ENCODE measurements at places on chromosomes 3 and 15.

- DNase-seq: peak; percentile 84
Measured at GRCh38 chr3:125916376-125916978, 52.5 kb upstream of the ROPN1B start.

GRCh38 chr15:89772932-89773583 lies 3.1 kb upstream of the MESP2 start:
- no peak for DNase-seq

GRCh38 chr15:40594429-40594836 lies 384 bp downstream of the KNL1 start:
- DNase-seq: peak; percentile 58

DNA sequence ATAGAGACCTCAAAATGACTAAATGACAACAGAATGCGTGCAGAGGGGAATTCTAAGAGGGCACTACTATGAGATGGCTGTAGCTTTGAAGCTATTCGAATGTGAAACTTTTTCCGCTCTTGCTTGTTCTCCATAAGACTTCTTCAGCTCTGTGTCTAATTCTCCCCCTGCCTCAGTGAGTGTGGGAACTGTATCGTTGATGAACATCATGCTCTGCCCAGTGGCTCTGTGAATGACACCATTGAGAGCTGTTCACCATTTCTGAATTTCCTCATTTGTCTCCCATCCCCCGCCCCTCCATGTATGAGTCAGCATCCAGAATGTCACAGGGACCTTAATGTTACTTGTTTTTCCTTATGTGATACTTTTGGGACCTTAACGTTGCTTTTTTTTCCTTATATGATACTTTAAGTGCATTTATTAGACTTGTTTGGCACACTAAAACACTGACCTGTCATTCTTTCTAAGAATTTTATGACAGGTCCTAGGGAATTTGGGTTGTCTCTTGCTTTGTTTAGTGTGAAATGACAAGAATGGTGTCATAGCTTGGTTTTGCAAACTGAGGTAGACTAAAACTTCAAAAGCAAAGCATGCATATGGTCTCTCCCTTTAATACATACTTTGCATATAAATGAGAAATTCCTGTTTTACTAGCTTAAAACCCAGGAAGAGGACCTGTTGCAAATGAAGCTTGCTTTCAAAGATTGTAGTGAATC lies 99.6 kb downstream of the FNDC3B start:
- peak; percentile 59 for DNase-seq

DNA sequence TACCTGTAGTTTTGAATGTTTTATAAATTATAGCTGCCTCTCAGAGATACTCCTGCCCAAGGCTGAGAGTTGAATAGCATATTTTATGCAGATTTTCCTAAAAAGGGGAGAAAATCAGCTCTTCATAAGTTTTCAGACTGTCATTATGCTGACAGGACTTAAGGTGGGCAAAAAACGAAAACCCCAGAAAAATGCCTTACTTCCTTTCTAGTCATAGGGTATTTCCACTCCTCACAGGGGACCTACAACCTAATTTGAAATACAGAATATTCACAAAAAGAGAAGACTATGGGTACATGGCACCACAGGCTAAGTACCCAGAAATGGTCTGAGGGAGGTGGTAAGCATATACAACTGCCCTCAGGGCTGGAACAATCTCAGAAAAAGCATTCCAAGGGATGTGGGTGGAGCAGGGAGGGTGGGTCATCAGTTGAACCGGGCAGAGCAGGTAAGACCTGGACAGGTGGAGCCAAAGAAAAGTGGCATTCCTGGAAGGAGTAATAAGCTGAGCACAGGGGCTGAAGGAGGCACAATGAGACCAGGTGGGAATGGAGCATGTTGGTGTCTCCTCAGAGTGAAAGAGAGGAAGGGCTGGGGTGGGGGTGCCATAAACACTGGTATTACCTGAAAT lies 10.6 kb upstream of the OXSR1 start:
- no peak for DNase-seq

GRCh38 chr15:67611370-67612369 lies 69.2 kb downstream of the MAP2K5 start:
- no peak for DNase-seq

DNA sequence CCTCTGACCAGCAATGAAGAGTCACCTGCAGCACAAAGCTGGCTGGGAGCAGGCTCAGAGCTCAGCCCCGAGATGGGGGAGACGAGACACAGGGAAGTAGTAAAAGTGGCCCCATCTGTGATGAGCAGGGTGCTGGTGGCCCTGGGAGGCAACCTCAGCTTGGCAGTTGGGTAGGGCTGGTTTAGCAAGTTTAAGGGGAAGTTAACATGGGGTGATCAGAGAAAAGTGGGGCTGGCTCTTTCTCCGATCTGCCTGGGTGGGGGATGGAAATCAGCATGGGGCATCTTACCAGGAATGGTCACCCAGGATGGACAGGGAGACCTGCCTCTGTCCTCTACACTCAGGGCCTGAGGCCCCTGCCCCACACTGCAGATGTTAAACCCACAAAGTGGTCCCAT lies 29.9 kb upstream of the SFMBT1 start:
- no peak for DNase-seq

DNA sequence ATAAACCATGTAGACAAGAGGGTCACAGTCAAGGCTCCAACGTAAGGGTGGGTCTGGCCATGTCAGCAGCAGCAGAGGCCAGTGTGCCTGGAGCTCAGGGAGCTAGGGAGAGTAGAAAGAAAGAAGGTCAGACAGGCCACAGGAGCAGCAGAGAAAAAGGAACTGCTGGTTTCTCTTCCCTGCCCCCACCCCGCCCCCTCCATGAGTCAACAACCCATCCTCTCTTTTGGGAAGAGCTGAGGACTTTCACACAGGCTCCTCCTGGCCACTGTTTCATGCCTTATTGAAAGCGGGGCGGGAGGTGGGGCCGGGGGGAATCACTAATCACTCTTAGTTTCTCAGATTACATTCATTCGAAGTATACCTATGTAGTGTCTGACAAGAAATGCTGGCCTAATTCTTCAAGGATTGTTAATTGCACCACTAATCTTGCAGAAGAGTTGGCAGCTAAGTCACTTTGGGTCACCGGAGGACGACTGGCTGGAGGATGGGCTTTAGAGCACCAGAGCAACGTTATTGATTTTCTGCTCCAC lies 9.1 kb upstream of the SCG3 start:
- no peak for DNase-seq

All from kidney capillary endothelial cell (primary cell).